ENCODE measurements at places on chromosomes 1 and 21.
A peak's percentile ranks its signal among the peaks of the same experiment; 100 is the strongest.

GRCh38 chr21:43278766-43279577, 110.2 kb downstream of the CRYAA start:
- no peak for DNase-seq

DNA sequence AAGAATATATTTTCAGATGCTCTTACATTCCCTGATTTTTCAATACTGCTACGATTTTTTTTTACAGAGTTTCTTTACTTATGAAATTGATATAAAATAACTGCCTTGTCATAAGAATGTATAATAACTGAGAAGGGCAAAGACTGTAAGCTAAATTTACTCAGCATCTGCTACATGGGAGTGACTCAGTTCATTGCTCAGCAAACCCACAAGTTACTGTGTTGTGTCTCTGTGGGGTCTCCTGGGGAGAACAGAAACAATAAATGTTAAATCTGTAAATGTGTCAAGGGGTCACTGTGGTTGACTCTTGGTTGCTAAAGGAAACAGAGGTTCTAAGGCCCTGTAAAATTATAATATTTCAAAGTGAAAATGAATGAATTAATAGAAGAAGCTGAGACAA, 210.3 kb upstream of the CACYBP start:
- DNase-seq = no peak

DNA sequence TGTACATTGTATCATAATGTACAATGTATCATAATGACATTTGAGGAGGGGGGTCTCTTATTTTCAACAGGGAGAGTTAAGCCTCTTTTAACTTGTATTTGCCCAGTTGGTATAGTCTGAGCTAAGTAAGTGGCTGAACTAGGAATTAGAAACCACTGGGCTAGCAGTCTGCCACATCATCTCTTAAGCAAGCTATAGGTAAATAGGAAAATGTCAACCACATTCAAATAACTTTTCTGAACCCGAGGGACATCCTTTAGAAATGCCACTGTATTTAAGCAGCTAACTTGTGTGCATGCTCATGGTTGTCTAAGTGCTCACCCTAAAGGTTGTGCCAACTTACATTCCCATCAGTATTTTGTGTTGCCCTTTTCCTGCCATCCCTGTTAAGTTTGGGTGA, 35.5 kb upstream of the ASB17 start:
- no peak for DNase-seq

- peak; percentile 32 for DNase-seq
Observed at GRCh38 chr1:163673759-163674151, 352.0 kb downstream of the NUF2 start.

DNA sequence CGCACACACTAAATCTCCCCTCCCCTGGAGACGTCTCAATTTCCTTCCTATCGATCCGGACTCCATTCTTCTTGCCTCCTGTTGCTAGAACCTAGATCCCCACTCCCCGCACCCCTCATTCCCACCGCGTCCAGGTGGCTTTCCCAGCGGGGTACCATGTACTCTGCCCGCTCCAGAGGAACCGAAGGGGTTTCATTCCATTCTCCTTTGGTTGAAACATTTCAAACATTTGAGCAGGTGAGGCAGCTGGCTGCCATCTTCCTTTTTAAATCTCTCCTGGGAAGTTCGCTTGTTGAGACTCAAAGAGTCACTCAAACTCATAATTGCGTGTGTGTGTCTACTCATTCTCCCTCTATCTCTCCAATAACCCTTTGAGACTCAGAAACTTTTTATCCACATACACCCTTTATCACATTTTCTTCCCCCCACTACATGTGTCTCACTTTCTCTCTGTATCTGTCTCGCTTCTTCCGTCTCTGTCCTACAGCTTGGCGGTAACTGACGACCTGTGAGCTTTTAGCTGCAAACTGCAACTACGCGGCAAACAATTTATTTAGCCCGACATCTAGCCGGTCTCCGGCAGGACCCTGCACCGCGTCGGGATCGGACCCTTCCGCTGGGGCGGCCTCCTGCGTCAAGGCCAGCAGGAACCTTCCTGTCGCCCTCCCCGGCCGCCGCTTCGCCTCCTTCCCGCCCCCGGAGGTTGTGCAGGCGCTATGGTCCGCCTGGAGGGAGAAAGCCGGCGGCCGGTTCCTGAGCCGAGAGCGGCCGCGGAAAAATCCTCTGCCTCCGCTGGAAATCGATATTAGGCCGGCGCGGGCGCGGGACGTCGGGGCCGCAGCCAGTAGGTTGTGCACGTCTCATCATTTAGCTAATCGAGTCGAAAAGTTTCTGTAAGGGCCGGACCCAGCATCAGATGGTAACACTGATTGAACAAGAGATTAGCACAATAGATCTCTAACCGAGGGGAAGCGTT, 3.0 kb upstream of the FOXD3 start:
- DNase-seq = peak; percentile 79

DNA sequence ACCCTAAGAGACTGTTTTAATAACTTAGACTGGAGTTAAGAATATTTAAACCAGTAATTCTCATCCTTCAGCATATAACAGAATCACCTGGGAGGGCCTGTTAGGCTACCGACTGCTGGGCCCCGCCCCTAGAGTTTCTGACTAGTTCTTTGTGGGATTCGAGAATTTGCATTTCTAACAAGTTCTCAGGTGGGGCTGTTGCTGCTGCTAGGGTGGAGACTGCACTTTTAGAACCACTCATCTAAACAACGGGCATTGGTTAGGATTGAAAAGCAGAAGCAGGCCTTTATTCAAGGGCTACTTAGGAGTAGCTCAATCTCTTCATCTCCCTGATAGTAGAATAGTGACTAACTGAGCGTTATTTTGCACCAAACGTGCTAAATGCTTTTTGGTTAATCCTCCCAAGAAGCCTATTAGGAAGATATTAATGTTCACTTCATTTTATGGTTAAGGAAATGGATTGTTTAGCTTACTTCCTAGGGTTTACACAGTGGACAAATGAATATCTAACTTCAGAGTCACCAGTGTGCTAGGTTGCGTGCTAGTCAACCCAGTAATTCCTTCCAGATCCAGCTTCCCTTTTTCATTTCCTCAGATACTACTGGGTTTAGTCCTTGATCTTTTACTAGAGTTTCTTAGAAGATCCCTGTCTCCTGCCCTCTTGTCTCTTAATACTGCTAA, 31.1 kb upstream of the UAP1 start:
- no peak for DNase-seq

GRCh38 chr1:44543064-44543744, 131.1 kb downstream of the TMEM53 start:
- DNase-seq = peak; percentile 72

DNA sequence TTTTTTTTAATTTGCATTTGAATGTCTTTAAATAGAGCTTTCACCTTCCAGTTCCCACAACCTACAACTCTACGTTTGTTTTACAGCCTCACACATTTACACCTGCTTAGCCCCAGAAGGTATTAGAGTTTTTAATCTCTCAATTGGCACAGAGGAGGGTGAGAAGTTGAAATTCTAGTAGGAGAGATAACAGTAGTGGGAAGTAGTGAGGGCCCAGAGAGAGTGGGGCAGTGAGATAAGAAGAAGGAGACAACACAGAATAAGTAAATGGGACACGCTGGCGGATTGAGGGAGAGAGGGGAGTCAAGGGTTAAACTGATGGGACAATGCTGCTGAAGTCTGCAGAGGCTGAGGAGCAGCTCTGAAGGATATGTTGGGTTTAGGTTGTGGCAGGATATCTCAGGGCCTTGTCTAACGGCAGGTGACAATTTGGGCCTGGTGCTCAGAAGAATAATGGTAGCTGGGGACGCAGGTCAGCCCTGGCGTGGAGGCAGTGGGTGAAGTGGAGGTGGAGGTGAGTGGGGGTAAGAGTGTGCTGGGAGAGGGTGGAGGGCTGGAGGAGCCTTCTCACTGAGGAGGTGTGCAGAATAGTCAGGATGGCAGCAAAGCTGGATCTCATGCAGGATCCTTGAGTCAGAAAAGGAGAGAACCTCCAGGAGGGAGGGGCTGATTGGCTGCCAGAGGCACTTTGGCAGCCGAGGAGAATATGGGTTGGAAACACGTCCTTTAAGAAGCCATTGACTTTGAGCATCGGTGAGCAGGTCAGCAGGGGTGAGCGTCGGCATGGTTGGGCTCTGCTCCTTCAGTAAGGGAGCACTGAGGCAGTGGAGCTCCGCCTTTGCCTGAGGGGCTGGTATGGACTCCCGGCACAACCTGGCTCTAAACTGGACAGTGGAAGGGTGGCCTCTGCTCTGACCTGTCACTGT, 72.9 kb downstream of the SYT6 start:
- no peak for DNase-seq

GRCh38 chr1:86852782-86853408, 61.0 kb downstream of the SELENOF start:
- no peak for DNase-seq

GRCh38 chr1:163144418-163144817, 58.3 kb downstream of the RGS5 start:
- DNase-seq = no peak

GRCh38 chr1:109240158-109241152, 8.9 kb upstream of the CELSR2 start:
- DNase-seq = peak; percentile 48

- DNase-seq = no peak
Observed at GRCh38 chr1:233245191-233245765, 50.2 kb downstream of the PCNX2 start.

GRCh38 chr1:238558156-238558555, 667.4 kb upstream of the ZP4 start:
- DNase-seq = no peak

DNA sequence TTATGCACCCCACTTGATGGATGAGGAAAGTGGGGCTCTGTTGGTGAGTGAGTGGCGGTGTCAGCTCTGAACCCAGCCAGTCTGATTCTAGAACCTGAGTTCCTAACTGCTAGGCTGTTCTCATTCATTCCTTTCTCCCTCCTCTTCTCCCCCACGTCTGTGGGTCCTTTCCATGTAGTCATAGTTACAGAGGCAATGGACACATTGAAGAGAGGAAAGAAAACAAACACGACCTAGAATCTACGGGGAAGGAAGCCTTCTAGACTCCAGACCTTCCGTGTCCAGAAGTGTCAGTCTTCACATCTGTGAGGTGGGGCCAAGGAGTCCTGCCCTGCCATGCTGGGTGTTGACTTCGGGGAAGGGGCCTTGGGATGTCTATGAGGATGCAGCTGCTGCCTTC, 115.8 kb upstream of the WNT4 start:
- no peak for DNase-seq

DNA sequence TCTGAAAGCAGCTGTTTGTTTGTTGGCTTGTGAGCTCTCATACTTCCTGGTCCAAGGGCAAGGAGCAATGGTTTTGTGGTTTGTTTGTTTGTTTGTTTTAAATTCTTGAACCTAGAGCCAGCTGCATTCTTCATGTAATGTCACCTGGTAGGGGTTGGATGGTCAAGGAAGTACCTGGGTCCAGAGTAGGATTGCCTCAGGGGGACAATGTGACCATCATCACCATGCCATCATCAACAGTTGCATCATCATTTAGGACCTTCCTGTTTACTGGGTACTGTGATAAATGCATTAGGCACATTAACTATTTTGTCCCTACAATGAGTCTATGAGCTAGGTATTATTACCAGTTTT, 14.7 kb upstream of the MYOG start:
- no peak for DNase-seq

GRCh38 chr1:234694661-234695060, 84.7 kb upstream of the IRF2BP2 start:
- no peak for DNase-seq

GRCh38 chr1:22366346-22366745, 85.3 kb upstream of the ZBTB40 start:
- no peak for DNase-seq

- no peak for DNase-seq
Observed at GRCh38 chr1:152582647-152583046, 2.3 kb upstream of the LCE3D start.

GRCh38 chr1:204962742-204963632, 80.0 kb upstream of the CNTN2 start:
- peak; percentile 43 for DNase-seq

DNA sequence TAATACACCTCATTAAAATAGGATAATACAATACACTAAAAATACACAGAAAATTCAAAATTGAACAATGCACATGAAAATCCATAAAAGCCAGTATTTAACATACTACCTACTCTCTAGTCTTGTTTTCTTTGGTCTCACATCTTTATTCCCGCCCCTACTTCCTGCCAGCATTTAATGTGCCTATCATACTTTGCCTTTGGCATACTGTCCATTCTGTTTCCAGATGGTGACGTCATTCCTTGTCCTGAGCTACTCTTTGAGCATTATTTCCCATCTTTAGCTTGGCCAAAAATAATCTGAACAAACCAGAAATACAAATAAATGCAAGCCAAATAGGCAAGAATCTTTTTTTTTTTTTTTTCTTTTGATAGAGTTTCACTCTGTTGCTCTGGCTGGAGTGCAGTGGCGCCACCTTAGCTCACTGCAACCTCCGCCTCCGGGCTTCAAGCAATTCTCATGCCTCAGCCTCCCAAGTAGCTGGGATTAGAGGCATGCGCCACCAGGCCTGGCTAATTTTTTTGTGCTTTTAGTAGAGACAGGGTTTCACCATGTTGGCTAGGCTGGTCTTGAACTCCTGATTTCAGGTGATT, 4.4 kb downstream of the HFM1 start:
- no peak for DNase-seq

DNA sequence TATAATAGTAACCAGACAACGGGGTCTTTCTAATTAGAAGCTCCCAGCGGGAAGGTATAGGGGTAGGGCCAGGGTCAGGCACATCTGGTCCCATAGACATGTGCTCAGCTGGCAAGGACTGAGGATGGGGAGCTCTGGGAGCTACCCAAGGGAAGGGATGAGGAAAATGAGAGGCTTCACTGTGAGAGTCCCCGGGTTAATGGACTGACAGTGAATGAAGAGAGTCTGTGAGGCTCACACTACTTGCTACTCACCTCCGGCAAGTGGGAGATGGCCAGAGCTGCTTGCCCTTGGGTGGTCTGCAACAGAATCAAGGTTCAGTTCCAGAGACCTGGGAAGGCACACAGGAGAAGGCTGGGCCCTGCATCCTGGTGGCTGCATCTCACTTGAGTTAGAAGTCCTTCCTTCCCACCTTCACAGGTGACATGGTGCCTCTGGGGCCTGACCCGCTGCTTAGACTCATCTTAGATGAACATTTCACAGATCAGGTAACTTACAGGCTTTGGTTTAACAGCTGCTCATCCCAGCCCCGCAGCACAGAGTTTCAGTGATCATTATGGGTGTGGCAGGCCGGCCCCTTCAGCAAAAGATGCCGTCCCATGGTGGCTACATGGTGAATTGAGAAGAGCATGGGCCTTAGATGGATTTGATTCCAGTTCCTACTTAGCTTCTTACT, 31.7 kb downstream of the EIF2D start:
- DNase-seq = no peak

DNA sequence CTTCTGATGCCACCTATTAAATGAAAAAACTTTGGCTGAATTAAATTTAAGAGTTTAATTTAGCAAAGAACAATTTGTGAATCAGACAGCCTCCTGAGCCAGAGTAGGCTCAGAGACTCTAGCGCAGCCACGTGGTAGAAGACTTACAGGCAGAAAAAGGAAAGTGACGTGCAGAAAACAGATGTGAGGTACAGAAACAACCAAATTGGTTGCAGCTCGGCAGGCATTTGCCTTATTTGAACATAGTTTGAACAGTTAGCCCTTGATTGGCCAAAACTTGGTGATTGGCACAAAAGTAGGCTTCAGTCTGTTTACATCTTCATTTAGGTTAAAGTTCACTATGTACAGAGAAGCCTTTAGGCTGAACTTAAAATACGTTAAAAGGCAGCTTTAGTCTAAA, 22.9 kb downstream of the TCP10L start:
- no peak for DNase-seq
